ENCODE measurements at places on chromosomes 2 and 18.

DNA sequence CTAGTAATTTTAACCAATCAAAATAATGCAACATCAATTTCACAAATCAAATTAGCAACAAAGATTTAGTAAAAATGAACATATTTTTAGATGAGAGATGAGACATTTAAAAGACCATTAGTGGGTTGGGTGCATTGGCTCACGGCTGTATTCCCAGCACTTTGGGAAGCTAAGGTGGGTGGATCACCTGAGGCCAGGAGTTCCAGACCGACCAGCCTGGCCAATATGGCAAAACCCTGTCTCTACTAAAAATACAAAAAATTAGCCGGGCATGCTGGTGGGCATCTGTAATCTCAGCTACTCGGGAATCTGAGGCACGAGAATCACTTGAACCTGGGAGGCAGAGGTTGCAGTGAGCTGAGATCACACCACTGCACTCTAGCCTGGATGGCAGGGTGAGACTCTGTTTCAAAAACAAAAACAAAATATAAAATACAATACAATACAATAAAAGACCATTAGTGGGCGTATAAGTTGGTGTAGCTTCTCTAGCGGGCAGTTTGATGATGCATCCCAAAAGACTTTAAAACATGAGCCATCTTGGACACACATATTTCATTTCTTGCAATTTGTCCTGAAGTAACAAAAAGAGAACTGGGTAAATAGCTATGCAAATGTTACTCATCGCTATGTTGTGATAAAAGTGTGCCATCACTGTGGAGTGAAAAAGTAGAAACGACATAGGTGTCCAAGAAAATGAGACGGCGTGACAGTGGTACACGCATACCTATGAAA, 101.8 kb downstream of the COL6A3 start:
- no peak for DNase-seq

GRCh38 chr18:2976218-2977132, 36.5 kb downstream of the LPIN2 start:
- no peak for DNase-seq

- no peak for DNase-seq
These were observed 446.6 kb upstream of the LRATD1 start for GRCh38 chr2:14185906-14186305.

- DNase-seq, result no peak
These were observed 1149.5 kb downstream of the DSC3 start for GRCh38 chr18:29892960-29893558.

Data from SIG-M5 (cell line).